ENCODE measurements at places on chromosomes 5 and 9.

DNA sequence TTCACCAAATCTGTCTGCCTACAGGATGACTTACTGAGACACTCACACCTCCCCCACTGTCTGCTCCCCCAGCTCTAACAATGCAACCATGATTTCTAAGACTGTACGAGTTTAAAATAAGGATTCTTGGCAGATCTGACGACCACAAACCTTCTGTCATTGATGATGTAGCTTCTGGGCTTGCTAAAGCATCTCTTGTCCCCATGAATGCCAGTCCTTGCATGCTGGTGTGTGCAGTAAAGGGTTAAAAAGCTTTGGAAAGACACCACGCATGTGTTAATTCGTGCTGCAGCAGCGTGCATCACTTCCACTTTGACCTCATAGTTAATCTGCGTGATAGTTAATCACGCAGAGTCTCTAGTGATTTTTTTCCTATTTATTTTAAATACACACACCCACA, 411 bp upstream of the GABRG2 start:
- DNase-seq = no peak

DNA sequence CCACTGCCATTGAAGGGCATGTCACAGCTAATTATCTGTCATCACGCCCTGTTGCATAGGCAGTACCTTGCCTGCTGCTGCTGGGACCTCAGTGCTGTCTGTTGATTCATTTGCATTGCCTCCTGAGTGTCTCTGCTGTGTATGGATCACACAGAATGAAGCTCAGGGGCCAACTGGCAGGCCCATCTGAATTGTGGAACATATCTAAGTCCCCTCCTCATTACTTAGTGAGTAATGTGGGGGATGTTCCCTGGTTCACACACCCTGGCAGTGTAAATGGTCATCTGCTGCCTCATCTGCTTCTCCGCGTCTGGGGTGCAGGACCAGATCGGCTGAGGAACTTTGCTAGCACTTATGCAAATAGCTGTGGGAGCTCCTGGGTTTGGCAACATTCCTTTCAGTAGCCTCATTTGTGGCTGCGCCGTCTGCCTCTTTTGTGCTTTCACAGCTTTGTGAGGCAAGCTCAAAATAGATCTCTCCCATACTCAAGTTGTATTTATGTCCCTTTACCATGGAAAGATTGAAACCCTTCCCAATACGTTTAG, 25.4 kb downstream of the TYRP1 start:
- DNase-seq = no peak

DNA sequence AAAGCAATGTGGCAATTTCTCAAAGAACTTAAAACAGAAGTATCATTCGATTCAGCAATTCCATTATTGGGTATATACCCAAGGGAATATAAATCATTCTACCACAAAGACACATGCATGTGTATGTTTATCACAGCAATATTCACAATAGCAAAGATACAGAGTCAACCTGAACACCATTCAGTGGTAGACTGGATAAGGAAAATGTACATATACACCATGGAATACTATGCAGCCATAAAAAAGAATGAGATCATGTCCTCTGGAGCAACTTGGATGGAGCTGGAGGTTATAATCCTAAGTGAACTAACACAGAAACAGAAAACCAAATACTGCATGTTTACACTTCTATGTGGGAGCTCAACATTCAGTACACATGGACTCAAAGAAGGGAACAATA, 21.4 kb upstream of the FYB1 start:
- DNase-seq = no peak

DNA sequence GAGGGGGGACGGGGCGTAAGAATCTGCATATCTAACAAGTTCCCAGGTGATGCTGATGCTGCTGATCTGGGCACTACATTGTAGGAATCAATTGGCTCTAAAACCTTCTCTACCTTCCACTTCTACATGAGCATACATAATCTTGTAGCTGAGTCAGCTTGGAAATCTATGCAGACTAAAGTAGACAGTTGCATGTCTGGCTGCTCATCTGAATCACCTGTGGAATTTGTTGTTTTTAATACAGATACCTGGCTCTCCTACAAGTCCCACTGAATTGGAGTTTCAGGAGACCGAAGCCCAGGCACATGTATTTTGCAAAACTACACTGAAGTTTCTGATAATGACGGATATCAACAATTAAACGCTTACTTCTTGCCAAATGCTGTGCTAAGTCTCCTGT, 113.6 kb downstream of the STK32A start:
- no peak for DNase-seq

DNA sequence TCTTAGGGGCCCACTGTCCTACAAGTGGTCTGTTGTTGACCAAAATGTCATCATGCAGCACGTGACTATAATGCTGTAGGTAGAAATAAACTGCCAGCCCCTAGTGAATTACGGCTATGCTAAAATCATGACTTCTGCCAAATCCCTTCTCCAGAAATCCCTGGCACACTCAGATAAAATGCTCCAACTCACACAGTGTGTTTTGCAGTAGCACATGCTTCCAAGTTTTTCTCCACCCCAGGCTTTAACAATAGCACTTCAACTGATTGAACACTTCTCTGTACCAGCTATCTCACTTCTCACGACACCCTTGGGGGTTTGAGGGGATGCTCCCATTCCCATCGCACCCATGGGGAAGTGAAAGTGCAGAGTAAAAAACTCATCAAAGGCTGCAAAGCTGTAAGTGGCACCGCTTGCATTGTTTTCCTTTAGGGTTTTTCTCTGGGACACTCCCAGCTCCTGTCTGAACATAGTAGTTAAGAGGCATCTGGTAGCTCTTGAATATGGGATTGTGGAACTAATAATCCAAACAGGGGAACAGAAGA, 151.0 kb upstream of the SLC24A2 start:
- DNase-seq = no peak

GRCh38 chr5:160921423-160922285, 69.6 kb upstream of the ATP10B start:
- no peak for DNase-seq

- DNase-seq = peak; percentile 23
Measured at GRCh38 chr9:115593587-115594091, 475.7 kb upstream of the TNC start.

DNA sequence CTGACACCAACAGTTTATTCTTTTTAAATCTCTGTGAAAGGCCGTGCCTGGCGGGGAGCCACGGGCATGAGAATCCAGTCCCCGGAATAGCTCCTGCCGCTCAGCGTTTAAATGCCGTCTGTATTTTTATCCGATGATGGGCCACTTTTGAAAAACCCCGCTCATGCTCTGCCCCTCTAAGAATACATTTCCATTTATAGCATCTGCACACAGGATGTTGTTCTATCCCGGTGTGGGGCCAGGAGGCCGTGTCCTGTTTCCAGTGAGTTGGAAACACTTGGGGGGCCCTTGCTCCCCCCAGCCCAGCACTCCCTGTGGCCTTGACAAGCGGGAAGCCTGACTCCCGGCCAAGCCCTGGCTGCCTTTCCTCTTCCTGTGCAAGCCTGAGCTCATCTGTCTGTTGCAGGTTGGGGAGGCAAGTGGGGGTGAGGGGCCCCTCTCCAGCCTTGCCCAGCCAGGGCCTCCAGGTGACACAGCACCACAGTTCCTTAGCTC, 39.0 kb downstream of the ERGIC1 start:
- no peak for DNase-seq

GRCh38 chr5:33841891-33842290, 49.9 kb downstream of the ADAMTS12 start:
- DNase-seq = no peak

GRCh38 chr5:174744896-174745295, 20.5 kb downstream of the MSX2 start:
- no peak for DNase-seq

DNA sequence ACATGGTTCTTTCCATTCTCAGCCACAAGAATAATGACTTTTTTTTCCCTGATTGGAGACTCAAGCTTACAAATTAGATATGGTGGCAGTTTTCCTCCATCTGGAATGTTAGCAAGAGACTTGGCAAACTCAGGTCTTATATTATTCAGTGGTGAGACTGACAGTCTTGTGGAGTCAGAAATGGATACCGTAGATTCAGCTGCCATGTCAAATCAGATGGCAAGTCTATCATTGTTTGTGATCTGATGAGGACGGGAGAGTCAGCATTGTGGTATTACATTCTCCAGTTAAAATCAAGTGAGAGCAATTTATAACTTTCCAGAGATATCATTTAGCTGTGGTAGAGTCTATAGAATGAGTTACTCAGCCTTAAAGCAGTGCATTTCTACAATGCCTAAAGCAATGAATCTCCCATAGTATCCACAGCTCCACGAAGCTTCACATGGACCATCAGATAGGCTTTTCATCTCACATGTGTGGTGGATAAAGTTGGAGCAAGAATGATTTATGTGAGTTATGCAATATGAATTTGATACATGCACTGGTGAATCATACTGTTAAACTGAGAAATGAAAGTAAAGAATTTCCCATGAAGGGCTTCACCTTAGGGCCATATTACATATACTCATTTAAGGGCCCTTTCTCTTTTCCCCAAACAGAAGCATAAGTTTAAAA, 430.6 kb downstream of the ZNF608 start:
- no peak for DNase-seq

GRCh38 chr5:42656651-42657015, 100.0 kb upstream of the CCDC152 start:
- DNase-seq = no peak

- DNase-seq = no peak
Measured at GRCh38 chr5:98308231-98308630, 465.2 kb upstream of the RGMB start.

DNA sequence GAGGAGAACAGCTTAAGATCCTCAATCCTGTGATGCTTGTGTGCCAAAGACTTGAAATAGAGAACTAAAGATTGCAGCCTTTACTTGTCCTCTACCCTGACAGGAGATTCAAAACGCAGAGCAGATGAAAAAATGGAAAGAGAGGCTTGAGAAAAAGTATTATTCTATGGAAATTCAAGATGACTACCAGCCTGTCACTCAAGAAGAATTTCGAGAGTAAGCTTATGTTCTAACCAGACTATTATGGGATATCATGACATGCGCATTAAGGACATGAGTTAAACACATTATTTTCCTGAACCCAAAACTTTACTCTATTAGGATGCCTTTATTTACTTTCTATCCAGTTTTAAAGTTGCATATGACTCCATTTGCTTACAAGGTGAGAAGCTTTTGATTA, 46.4 kb downstream of the PKD2L2 start:
- no peak for DNase-seq

Data from HCT116 (cell line).